ENCODE measurements at places on chromosomes 7 and 10.

GRCh38 chr10:28668363-28669226 lies 8.7 kb upstream of the BAMBI start:
- no peak for DNase-seq

DNA sequence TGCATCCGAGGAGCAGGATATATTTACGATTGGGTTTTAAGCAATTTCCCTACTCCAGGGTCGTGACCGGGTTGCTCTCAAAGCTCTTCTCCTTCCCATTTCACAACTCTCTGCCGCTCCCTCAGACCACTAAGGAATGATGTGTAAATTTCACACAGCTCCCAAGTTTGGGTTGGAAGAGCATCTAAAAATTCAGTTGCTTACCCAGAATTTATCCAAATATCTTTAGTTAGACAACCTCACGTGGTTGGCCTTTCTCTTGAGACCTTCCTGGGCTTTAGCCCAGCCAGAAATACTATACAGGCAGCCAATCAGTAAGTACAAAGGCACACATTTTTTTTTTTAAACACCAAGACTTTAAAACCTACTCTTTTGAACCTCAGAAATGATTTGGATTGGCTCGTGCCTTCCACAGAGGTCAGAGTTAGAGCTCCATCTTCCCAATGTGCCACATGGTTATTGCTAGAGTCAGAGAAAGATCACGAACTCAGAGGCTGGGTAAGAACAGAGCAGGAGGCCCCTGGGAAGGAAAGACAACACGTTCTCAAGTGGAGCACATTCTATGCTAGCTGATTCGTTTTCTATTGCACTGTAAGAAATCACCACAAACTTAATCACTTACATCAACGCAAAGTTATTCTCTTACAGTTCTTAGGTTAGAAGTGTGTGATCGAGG lies 335.4 kb upstream of the MGMT start:
- no peak for DNase-seq

GRCh38 chr10:48526011-48526821 lies 78.7 kb downstream of the ARHGAP22 start:
- DNase-seq: no peak

GRCh38 chr10:12709521-12709963 lies 292.0 kb downstream of the CCDC3 start:
- DNase-seq: no peak

Measured in stimulated activated CD8-positive, alpha-beta memory T cell treated with anti-CD3 and anti-CD28 coated beads, Interleukin-2, amount 100 ng/mL, for 1 hour (primary cell).